NCI-H1436 treated with DMSO at 0.1 percent for 48 hours (cell line): ENCODE measurements at places on chromosomes 1 and 21.

- no peak for DNase-seq
Measured at GRCh38 chr1:92923664-92924063, 37.6 kb downstream of the DIPK1A start.

DNA sequence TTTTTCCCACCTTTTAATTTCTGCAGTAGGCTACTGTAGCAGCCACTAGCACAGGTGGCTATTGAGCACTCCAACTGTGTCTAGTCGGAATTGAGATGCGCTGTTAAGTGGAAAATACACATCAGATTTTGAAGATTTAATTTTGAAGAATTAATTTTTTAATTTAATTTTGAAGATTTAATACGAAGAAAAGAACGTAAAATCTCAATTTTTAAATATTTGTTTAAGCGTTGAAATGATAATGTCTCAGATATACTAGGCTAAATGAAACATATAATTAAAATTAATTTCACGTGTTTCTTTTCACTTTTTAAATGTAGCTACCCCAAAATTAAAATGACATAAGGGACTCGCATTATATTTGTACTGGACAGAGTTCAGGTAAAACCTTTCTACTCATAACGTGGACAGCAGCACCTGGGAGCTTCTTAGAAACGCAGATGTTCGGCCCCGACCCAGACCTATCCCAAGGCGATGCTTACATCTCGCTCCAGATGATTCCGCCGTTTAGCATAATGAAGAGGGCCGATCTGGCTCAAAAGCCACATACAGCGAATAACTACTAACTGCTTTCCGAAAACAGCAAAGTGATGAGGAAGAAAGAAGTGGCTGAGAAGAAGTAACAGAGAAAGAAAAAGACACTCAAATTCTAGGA, 717 bp downstream of the CRYZL1 start:
- no peak for DNase-seq

DNA sequence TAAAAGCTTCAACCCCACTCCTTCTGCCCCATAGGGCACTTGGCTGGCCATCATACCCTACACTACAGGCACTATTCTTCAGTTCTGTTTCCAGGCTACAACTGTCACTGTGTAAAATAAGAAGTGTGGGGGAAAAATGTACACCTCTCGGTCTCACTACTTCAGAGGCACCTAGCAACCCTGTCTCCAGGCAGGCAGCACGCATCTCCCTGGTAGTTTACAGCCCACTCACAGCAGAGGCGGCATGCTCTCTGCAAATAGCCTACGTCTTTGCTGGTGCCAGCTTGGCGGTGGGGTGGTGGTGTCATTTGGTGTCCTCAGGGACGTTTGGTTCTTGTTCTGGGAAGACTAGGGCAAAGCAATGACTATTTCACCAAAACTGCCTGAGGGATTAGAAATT, 48.2 kb upstream of the BTG3 start:
- peak; percentile 43 for DNase-seq

GRCh38 chr1:3316340-3316943, 138.0 kb upstream of the ARHGEF16 start:
- DNase-seq = no peak

- no peak for DNase-seq
Measured at GRCh38 chr1:186303911-186304310, 71.1 kb downstream of the TPR start.

- no peak for DNase-seq
Measured at GRCh38 chr1:203463469-203464062, 12.0 kb upstream of the PRELP start.

- DNase-seq = no peak
Measured at GRCh38 chr1:160883581-160884513, 1.1 kb downstream of the ITLN1 start.

- DNase-seq = no peak
Measured at GRCh38 chr1:226082959-226083301, 20.4 kb downstream of the H3-3A start.

- DNase-seq = no peak
Measured at GRCh38 chr1:217521317-217521716, 109.6 kb downstream of the GPATCH2 start.

GRCh38 chr1:96580920-96581319, 140.7 kb upstream of the PTBP2 start:
- DNase-seq = no peak

DNA sequence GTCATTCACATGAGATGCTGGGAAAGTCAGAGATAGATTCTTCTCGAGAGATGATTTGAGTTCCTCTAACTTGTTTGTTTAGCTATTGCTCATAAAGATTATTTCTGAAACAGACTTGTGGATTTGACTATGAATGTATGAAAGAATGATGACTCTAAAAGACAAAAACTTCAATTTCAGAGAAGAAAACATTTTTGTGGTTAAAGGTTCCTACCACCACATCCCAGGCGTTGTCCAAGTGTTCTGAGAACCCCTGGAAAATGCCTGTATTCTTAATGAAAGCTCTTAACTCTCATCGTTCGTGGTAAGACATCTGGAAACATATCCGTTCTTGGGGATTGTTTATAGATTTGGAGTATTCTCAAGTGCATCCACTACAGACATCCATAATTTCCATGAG, 228.7 kb downstream of the BARHL2 start:
- DNase-seq = no peak

GRCh38 chr1:28097100-28097472, 8.7 kb upstream of the EYA3 start:
- DNase-seq = no peak

GRCh38 chr1:10513199-10513598, 38.4 kb downstream of the PEX14 start:
- no peak for DNase-seq

DNA sequence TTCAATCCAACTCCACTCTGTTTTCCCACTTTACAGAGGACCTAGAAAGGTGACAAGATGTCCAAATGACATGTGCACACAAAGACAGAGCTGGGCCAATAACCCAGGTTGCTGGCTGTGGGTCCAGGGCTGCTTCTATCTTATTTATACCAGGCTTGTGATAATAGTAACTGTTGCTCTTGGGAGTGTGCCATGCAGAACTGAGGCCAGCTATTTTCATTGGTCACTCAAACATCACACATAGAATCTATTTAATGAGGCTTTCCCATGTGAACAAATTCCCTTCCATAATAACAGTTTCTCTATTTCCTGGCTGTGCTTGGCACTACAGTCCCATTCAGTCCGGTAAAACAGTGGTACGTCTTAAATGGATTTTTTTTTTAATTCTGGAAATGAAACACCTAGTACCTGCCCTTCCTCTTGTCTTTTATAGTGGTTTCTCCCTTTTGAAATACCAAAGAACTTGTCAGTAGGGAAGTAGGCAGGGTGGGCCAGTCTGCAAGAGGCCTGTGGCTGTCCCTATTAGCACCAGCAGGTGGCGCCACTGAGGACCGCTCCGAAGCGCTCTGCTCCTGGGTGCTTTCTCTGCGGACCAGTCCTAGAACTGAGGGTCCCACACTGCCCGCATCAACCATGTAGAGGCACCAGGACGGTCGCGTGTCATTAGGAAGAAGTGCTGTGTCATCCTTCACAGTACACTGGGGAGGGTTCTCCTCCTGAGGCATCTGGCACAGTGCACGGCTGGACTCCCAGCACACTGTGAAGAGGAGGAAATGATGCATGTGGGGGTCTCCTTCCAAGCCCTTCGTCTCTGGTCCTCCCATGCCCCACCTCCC, 52.1 kb downstream of the GPR161 start:
- DNase-seq = no peak

DNA sequence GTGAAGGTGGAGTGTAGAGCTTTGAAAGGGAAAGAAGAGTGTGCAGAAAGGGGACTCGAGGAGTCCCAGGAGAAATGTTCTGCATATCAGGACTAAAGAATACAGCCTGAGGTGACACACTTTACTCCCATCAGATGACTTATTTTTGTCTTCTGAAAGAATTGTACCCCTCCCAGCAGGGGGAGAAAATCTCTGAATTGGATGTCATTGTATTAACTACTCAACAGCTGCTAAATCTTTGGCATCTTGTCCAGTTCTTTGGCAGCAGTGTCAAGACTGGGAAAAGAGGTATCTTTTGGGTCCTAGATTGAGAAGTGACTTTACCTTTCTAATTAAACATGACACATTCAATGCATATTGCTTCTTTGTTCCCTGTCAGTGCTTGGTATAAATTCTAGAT, 18.9 kb downstream of the UBE4B start:
- no peak for DNase-seq

- DNase-seq = no peak
Measured at GRCh38 chr1:109277434-109278204, 5.3 kb downstream of the PSRC1 start.

GRCh38 chr1:31697369-31697984, 6.3 kb downstream of the COL16A1 start:
- DNase-seq = no peak

DNA sequence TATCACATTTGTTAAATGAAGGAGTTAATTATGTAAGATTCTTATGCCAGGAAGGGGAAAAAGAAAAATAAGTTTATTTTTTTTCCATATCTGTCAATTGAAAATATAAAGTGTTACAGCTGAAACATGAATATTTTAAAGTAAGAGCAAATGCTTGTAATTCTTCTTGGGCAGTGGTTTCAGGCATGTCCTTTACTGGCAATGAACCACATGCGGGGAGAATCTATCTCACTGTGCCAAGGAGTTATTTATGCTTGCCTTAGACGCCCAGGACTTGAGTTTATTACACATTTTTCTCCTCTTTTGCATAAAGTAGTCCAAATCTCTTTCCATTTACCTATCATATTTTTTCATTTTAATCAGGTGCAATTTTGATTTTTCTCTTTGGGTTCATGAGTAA, 207.8 kb upstream of the NRIP1 start:
- DNase-seq = no peak

DNA sequence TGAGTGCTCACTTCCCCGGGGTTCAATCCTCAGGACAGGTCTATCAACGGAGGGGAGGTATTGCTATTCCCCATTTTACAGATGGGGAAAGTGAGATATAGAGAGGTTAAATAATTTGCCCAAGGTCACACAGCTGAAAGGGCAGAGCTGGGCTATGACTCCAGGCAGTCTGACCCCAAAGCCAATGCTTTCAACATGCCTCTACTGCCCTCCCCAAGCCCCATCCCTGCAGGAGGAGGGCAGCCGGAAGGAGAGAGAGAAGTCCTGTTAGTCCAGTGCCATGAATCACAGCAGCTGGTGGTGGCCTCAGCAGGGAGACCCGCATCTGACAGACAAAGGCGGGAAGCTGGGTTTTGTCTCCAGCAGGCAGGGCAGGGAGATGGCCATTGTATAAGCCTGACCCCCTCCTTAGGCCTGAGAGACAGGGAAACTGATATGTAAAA, 20.0 kb upstream of the CLIC4 start:
- no peak for DNase-seq

DNA sequence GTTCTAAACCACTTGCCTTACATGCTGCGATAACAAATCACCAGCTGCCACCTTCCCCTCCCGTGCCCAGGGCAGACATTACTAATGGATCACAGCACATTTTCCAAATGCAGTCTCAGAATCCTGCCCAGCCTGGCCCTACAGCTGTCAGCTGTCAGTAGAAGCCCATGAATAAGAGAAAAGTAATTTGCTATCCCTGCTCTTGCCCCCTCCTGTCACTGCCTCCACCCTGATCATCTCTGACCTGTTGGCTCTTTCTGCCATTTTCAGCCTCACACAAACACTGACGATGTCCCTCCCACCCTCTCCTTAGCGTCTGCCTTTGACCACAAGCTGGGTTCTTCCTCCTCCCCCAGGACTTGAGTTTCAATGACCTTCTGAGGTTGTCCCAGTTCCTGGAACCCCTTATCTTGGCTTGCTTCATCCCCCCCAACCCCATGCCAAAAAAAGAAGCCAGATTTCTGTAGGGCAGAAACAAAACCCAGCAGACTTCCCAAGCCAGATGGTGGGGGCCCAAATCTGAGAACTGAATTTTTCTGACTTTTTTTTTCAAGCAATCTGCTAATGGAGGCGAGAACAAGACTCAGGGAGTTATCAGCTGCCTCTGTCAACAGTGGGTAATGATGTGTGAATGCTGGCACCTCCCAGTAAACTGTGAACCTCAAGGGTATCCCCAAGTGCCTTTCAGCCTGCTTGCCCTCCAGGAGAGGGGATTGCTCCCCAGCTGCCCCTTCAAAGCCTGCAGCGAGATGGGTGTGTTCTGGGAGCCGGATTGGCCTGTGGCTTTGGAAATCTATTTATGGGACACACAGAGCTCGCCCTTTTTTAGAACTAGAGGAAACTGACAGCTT, 216.5 kb upstream of the VAMP3 start:
- peak; percentile 16 for DNase-seq

DNA sequence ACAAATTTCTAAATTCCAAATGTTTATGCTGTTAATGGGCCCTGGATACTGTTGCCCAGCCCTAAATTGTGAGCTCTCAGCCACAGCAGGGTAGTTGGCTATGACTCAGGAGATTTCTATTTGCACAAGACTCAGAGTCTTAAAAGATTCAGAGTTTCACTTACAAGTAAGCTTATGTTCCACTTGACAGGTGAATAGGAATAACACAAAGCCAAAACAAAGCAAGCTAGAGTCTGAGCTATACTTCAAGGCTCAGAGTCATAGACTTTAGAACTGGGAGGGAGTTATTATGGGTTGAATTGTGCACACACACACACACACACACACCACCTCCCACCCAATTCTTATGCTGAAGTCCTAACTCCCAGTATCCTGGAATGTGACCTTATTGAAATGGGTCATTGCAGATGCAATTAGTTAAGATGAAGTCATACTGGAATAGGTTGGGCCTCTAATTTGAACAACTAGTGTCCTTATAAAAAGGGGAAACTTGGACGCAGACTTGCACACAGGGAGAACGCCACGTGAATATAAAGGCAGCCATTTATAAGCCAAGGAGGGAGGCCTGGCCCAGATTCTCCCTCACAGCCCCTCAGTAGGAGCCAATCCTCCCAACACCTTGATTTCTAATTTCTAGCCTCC, 30.2 kb downstream of the PRDX6 start:
- DNase-seq = no peak

DNA sequence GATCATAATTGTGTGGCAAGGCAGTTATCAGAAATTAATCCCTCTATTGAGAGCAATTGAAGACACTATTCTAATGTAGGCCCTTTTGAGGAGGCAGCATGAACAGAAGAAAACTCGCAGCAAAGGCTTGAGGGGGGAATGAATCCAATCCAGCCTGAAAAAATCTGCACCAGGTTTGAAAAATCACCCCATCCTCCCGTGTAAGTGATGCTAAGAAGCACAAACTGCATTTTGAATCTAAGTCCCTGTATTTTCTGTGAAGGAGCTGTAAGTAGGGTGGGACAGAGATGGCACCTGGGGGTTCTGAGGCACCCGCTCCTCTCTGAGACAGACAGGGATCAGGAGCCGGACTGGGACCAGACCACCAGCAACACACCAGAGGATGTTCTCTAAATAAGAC, at the start of gene CRB1:
CRB1 (plus strand) TSS at position 241 of the 400 bp plus-strand sequence. CDS start 161 bp downstream, outside the sequence.
- peak; percentile 53 for DNase-seq

DNA sequence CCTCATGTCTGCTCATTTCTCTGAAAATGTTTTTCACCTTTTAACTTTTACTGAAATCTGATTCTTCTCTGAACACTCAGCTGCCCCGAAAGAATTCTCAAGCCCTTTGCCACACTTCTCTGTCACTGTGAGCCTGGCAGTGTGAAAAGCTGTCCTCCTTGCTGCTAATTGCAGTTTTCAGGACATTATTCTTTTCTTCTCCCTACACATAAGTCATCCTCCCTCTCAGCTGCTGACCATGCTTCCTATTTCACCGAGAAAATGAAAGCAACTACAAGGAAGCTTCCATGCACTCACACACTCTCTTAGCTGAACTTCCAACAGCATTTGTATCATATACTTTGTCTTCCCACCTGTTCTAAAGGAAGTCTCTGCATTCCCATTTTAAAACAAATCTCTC, 15.8 kb downstream of the OLFM3 start:
- DNase-seq = no peak

- no peak for DNase-seq
Measured at GRCh38 chr1:64502083-64502482, 32.2 kb downstream of the CACHD1 start.

GRCh38 chr1:178046591-178047270, 47.2 kb upstream of the RASAL2 start:
- DNase-seq = no peak
